ENCODE measurements at places on chromosomes 7 and 10. TPM values are rescaled to one million over a fixed set of nuclear protein-coding genes. Genes with fewer than 3 reads are reported as not detected.

TAC1 gene
- 0.77 TPM for total RNA-seq

GIMAP6 gene
- total RNA-seq = not detected

CDK1 gene
- 75.2 TPM for total RNA-seq

DNA sequence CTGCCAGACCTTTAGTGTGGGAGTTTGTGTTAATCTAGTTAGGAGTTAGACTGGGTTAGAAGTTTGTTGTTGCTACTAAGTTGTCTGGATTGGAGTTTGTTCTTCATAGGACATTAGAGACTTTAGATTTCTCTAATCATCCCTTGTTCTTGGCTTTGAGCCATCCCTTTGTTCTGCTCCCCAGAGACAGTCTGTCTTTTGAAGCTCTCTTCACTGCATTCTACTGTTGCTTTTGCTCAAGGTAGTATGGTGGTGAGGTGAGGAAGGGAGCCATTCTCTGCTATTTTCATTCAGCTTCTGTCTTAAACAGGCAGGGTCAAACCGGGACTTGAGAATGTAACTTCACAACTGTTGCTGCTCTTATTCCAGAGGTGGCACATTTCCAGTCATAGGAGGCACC is 10.4 kb upstream of the TARP start:
- no peak for DNase-seq

GRCh38 chr10:99926925-99927720 is 82.6 kb downstream of the DNMBP start:
- DNase-seq = no peak

DNA sequence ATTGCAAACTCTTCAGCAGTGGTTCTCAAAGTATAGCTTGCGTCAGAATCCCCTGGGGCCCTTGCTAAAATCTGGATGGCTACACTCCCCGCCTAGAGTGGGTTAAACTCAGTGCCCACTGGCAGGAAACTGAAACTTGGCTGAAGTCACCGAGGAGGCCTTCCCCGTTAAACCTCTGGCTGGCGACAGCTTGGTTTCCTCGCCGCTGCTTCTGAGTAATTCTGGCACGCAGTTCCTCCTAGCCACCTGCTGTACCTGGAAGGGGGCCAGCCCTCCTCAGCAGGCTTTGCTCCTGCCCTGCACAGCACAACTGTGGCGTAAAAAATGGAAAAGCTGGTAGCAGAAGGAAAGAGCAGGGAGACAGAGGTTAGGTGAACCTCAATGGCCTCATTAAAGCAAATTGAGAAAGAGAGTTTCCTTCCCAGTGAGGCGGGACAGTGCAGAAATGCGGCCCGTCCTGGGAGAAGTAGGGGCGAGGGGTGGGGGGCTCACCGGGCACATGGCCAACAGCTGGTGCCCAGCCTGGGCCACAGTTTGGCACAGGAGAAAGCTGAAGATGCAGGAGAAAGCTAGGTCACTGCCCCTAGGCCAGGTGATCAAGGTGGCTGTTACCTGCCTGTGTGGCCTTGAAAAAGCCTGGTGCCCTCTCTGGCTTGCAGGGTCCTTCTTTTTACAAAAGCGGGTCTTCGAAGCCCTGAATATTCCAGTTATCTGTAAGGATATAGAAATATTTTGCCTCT is 46.6 kb downstream of the ALOX5 start:
- no peak for DNase-seq

GRCh38 chr10:132365102-132365501 is 31.9 kb upstream of the PWWP2B start:
- DNase-seq = no peak

GRCh38 chr7:22653951-22654350 is 73.0 kb upstream of the IL6 start:
- DNase-seq = no peak

GRCh38 chr10:83921984-83922860 is 217.1 kb upstream of the GHITM start:
- no peak for DNase-seq

DNA sequence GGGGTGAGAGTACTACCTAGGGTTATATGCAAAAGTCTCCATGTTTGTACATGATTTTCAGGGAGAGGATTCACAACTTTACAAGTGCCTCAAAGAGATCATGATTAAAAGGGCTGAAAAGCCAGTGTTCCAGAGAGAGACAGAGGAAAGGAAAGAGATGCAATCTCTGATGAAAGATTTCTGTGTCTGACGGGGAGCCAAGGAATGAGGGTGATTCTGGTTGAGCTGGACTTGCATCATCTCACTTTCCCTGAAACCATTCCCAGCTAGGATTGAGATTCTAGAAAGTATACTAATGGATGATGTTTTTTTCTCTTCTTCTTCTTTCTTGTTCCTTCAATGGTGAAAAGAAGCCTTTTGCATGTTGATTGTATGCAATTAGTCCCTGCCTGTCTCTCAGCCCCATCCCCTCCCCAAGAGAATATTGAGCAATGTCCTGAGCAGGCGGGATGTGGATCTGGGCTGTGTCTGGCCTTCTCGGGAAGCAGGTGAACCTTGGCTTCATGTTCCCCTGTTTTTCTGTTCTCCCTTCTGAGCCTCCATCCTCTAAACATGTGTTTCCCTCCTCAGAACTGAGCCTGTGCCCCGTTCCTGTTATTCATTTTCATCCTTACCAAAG is 186.1 kb downstream of the ZNF365 start:
- no peak for DNase-seq

DNA sequence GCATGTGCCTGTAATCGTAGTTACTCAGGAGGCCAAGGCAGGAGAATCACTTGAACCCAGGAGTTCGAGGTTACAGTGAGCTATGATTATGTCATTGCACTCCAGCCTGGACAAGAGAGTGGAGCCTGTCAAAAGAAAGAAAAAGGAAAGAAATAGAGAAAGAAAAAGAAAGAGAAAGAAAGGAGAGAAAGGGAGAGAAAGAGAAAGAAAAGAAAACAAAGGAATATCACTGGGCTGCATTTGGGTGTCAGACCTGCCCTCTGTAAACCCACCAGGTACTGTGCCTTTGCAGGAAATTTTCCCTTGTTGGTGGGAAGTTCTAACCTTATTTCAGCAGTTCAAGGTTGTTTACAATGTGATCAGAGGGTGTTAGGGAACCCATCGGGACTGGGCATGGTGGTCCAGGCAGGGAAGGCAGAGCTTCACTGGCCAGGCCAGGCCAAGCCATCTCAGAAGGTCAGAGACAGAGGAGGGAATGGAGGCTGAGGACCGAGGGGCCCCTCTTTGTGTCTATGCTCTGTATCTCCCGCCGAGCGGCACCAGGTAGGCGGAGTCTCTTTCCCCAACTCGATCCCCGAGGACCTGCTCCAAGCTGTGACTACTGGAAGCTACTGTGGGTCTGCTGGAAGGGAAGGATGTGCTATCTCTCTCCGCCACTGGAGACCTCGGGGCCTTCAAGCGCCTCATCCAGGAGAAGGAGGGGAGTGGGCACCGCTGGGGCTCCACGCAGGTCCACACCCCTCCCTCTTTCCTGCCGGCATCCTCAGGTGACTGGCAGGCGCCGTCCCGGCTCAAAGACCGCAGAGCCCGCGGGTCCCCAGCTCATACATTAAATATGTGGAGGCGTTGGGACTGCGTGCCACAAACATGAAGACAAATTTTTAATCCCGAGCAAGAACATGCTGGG is 15.2 kb upstream of the KAZALD1 start:
- DNase-seq = peak; percentile 65

GRCh38 chr7:110856704-110857103 is 234.2 kb upstream of the LRRN3 start:
- no peak for DNase-seq

Measured in H9 (cell line).